Spinal cord (tissue), 10 donors: ENCODE measurements at places on chromosomes 6 and 20. TPM values are rescaled to one million over a fixed set of nuclear protein-coding genes. Genes with fewer than 3 reads are reported as not detected.

DNA sequence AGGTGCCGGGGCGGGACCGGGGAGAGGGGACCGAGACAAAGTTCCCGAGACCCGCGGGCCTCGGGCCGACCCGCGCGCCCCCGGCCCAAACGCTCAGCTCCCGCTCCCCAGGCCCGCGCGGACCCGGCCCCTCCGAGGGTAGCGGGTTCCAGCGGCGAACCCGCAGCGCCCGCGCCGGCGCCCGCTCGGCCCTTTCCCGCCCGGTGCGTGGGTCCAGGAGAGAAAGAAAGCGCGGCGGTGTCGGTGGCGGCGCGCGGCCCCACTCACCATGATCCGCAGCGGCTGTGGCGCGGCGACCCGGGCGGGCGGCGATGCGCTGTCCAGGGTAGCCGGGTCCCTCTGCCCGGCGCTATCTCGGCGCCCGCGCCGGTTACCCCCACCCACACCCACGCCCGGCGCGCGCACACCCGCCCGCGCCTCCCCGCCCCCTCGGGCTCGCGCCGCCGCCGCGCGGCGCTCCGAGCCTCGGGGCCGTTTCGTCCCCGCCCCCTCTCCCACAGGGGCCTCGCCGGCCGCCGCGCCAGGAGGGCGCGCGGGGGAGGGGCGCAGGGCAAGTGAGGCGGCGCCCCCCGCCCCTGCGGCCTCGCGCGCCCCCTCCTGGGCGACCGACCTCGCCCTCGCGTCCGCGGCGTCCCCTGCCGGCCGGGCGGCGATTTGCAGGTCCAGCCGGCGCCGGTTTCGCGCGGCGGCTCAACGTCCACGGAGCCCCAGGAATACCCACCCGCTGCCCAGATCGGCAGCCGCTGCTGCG is at the start of gene ELOVL2:
TSS of gene ELOVL2 (minus strand) at position 345 of the 751 bp plus-strand sequence. CDS start at position 270, 75 bp downstream.
- peak; percentile 83 for DNase-seq

DNA sequence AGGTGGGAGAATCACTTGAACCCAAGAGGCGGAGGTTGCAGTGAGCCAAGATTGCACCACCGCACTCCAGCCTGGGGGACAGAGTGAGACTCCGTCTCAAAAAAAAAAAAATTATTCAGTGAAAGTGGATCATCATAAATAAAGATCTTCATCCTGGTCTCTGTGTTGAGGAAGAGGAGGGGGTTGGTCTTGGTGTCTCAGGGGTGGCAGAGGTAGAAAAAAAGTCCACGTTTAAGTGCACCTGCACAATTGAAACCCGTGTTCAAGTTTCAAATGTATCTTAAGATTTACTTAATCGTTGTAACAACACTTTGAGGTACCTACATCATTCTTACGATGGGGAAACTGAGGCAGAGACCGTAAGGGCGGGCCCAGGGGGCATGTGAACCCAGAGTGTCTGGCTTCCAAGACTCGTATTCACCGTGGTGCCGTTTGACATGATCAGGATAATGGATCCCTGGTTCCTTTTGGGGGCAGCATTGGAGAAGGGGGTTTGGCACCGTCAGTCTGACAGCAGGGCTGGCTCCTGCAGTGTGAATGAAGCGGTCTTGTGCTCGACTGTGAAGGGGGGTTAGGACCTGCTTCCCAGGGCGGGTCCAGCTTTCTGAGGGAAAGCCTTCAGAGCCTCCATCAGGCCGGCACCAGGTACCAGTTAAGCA is 32.9 kb upstream of the ID1 start:
- no peak for DNase-seq

DNA sequence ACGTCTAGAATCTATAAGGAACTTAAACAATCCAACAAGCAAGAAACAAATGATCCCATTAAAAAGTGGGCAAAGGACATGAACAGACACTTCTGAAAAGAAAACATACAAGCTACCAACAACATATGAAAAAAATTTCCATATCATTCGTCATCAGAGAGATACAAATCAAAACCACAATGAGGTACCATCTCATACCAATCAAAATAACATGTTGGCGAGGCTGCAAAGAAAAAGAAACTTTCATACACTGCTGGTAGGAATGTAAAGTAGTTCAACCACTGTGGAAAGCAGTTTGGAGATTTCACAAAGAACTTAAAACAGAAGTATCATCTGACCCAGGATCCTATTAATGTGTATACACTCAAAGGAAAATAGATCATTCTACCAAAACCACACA is 243.9 kb upstream of the RUNX2 start:
- DNase-seq = no peak

- no peak for DNase-seq
Observed at GRCh38 chr20:51142448-51142847, 119.5 kb upstream of the KCNG1 start.

- DNase-seq = no peak
Observed at GRCh38 chr6:166998256-166999144, 697 bp upstream of the CEP43 start.

GRCh38 chr6:137039010-137039409 is 5.8 kb downstream of the IL20RA start:
- no peak for DNase-seq

DNA sequence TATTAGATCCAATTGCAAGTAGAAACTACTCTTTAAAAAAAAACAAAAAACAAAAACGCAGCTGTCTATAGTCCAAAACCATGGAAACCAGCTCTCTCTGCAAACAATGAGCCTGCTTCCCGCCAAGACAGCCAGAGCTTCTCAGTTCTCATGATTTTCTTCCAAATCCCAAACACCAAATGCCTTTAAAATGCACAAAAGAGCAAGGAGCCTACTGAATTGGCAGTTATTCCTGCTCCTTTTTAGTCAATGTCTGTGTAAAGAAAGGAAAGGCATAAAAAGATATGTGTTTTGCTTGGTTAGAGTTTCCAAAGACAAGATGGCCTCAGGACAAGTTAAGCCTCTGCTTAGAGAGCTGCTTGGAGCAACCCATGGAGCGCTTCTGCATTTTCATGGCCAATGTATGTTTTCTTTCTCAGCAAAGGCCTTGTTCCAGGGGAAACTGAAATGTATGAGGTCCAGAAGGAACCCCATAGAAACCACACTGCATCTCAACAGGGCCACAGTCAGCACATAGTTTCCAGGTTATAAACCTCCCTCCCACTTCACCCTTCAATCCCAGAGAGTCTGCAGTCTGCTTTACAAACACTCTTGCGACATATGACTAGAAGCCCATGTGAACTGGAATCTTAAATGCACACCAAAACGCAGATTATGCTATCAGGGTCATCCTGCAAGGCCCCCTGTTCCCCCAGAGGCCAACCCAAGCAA is 209.3 kb upstream of the TAB2 start:
- peak; percentile 81 for DNase-seq

GRCh38 chr6:8110117-8110721 is 7.9 kb upstream of the EEF1E1 start:
- no peak for DNase-seq

GRCh38 chr6:43426928-43427405 is 374 bp upstream of the ABCC10 start:
- DNase-seq = no peak

DNA sequence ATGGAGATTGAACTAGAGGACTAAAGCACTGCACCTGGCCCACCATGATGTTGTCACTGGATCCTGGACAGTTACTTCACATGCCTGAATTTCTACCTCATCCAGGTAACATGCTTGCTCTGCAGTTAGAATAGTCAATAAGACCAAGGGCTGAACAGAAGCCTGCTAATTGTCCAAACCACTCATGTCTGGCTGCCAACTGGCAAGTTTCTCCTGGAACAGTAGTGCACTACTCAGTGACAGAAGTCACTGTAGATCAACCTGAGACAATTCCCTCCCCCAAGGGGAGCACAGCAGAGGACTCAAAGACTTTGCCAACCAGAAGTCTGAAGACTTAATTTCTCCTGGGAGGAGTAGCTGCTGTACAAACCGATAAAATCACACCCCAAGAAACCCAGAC is 454.6 kb upstream of the MARCKS start:
- peak; percentile 72 for DNase-seq

DNA sequence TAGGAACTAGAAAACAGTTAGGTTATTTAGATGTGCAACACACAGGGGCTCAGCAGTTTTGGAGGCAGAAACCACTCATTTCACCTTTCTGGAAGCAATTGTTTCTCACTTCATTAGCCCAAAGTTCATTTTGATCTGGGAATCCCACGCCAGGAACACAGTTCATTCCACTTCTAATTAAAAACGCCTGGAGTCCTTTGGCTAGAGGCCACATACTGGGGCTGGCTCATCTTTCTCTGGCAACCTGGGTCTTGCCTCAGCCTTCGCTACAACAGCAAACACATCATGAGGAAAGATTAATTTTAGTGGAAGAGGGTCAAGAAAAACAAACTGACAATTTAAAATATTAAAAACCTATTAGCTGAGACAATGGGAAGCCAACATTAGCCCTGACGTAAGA is 69.7 kb downstream of the RFPL4B start:
- no peak for DNase-seq

GRCh38 chr6:168033791-168034190 is 36.3 kb downstream of the KIF25 start:
- DNase-seq = no peak

GRCh38 chr6:109456710-109457561 is 1.4 kb upstream of the MICAL1 start:
- no peak for DNase-seq

GRCh38 chr6:2369606-2370005 is 124.2 kb upstream of the GMDS start:
- no peak for DNase-seq

- peak; percentile 12 for DNase-seq
Observed at GRCh38 chr6:83893024-83893423, 33.5 kb downstream of the CYB5R4 start.

DNA sequence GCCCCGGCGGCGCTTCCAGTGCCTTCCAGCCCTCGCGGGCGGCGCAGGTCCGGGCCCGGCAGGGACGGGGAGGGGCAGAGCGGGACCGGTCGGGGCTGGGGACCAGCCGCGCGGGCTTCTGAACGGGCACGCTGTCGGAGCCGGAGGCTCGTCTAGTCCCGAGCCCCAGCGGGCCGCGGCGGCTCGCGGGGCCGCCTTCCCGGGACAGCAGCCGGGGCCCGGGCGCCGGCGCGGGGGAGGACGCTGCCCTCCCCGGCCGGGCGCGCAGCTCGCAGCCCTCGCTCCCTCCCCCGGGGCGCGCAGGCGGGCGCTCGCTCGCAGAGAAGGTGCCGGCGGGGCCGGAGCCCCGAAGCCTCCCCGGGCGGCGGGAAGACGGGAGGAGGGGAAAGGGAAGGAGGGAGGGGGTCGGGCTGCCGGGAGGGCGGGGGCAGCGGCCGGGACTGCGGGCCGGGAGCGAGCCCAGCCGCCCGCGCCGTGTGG is 696 bp upstream of the SIRPA start:
- DNase-seq = peak; percentile 81

DNA sequence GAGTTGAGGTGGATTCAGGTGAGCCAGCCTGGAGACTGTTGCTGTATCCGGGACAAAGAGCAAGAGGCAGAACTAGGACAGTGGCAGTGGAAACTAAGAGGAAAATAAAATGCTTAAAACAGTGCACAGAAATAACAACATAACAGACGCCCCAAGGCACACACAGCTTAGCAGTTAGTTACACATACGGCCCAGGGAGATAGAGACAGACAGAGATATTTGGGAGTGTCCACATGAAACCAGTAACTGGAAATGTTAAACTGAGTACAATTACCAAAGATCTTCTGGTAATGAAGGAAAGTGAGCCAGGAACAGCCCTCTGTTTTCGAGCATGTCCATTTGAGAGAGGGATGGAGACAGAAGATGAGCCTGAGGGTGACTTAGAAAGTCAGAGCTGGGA is 237.5 kb upstream of the QKI start:
- DNase-seq = no peak

GRCh38 chr6:7758456-7758855 is 32.6 kb downstream of the BMP6 start:
- no peak for DNase-seq

GRCh38 chr20:36754656-36755222 is 8.8 kb upstream of the NDRG3 start:
- peak; percentile 61 for DNase-seq

DNA sequence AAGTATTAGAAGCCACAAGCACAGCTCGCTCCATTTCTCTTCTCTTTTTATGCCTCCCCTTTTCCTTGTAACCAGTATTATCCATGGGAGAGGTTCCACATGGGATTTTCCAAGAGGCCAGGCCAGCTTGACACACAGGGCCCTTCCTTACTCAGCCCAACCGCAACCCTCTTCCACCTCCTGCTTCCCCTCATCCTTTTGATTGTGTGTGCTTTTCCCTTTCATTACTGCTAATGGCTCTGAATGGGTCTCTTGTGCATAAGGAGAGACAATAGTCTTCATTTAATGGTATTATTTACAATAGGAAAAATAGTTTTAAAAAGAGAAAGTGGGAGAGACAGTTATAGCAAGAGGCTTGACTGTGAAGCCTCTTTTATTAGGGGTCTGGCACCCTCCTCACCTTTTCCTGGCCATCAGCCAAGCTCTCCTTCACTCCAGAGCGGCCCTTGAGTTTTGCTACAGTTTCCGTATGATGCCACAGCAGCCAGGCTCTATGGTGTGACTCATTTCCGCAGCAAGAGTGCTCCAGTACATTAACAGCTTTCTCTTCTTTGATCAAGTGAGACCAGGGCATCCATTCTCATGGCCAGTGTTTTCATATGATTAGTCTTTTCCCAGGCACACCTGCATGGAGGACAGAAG is 579.5 kb downstream of the TFAP2B start:
- no peak for DNase-seq

GRCh38 chr6:154721460-154721859 is 11.8 kb upstream of the SCAF8 start:
- DNase-seq = no peak

GRCh38 chr20:568673-569415 is 25.3 kb upstream of the CSNK2A1 start:
- peak; percentile 6 for DNase-seq

- no peak for DNase-seq
Observed at GRCh38 chr20:20406306-20406705, 38.4 kb downstream of the INSM1 start.

- no peak for DNase-seq
Observed at GRCh38 chr20:34493646-34494045, 22.6 kb upstream of the DYNLRB1 start.

- DNase-seq = peak; percentile 20
Observed at GRCh38 chr20:219290-220115, 7.6 kb upstream of the DEFB129 start.

GRCh38 chr20:17014217-17014616 is 212.6 kb upstream of the PCSK2 start:
- DNase-seq = peak; percentile 76

GRCh38 chr6:31592396-31592771 is 422 bp downstream of the NCR3 start:
- DNase-seq = no peak

The C2 gene
- total RNA-seq = 8.4 TPM

The TSHZ2 gene
- 33.0 TPM for total RNA-seq

The CNKSR3 gene
- total RNA-seq = 4.9 TPM

The RBM24 gene
- 2.9 TPM for total RNA-seq

The CDC40 gene
- total RNA-seq = 26.9 TPM

The ADGRG6 gene
- 32.0 TPM for total RNA-seq

The MATN4 gene
- total RNA-seq = 13.0 TPM

The NKX2-2 gene
- 3.0 TPM for total RNA-seq

The ZNF311 gene
- total RNA-seq = 5.6 TPM

The TRIM31 gene
- total RNA-seq = not detected

The PGC gene
- total RNA-seq = not detected

The CEP162 gene
- 17.6 TPM for total RNA-seq

The FAM184A gene
- total RNA-seq = 15.7 TPM

The VSTM2L gene
- total RNA-seq = 41.7 TPM

The PDE7B gene
- total RNA-seq = 19.7 TPM

The PLN gene
- 6.0 TPM for total RNA-seq
